ENCODE measurements at places on chromosomes 3 and 15.

DNA sequence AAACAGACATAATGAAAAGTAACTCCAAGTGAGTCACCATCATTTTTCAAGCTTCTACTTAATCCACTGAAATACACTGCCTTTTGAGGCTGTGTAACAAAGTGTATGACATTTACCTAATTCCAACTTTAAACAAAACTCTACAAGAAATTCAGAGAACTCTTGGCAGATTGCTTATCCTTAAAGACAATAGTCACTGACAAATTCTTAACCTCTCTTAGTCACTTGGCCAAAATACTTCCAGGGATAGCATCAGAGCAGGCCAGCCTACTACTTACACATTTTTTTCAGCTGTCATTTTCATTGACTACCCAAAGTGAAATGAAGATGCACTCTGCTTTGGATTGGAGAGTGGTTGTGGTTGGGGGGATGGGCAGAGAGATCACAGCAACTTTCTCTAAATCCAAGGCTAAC is 3.6 kb downstream of the WWTR1 start:
- peak; percentile 62 for DNase-seq

DNA sequence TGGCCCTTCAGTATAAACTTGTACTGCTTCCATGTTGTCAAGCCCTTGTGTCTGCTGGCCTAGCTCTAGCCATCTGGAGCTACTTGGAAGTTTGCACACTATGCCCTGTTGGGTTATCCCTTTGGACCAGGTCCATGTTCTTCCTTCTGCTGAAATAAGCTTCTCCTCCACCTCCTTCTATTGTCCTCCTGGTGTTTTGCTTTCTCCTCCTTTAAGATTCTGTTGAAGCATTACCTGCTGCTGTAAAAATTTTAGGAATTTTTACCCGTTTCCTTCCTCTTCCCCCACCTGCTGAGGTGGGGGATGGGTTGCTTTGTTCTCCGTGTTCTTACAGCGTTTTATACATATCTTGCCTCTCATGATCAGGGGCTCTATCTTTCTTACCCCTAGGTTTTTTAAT is 51.7 kb downstream of the SH3GL3 start:
- no peak for DNase-seq

DNA sequence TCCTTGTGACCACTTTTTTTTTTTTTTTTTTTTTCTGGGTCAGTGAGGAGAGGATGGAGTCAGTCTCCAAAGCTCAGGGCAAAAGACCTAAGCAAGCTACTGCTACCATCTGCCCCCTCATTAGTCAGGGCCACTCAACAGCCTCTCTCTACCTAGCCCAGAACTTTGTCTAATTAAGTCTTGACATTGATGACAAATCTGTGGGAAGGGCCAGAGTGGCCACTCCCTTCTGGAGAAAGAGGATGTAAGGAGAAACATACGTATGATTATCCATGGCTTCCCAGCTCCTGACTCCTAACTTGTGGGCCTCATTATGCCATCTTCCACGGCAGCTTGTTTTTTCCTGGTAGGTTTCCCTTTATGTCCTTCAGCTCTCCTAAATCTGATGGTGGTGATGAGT is 37.9 kb downstream of the NR1I2 start:
- DNase-seq, result peak; percentile 18

GRCh38 chr3:32391643-32392535 is at the start of gene CMTM7:
Gene CMTM7 (plus strand): TSS chr3:32391853. CDS start chr3:32391907, 54 bp downstream.
- DNase-seq, result peak; percentile 68

GRCh38 chr3:197511853-197512635 is 43.7 kb downstream of the BDH1 start:
- no peak for DNase-seq

GRCh38 chr15:83108266-83109219 is 1.1 kb downstream of the TM6SF1 start:
- DNase-seq, result no peak

DNA sequence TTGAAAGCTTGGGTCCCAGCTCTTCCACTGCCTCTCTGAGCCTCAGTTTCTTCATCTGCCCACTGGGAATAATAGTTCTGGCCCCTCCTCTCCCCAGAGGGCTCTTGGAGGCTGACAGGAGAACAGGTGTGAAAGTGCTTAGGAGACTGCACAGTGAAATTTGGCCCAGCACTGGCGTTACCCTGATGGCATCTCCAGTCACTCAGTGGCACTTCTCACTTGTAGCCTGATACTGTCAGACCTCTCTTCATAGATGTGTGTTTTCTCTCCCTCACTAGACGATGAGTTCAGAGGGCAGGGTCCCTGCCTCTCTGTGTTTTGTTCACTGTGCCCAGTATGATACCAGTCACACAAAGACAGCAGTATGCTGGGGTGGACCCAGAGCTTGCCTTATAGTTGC is 22.2 kb upstream of the IGDCC3 start:
- DNase-seq, result no peak

DNA sequence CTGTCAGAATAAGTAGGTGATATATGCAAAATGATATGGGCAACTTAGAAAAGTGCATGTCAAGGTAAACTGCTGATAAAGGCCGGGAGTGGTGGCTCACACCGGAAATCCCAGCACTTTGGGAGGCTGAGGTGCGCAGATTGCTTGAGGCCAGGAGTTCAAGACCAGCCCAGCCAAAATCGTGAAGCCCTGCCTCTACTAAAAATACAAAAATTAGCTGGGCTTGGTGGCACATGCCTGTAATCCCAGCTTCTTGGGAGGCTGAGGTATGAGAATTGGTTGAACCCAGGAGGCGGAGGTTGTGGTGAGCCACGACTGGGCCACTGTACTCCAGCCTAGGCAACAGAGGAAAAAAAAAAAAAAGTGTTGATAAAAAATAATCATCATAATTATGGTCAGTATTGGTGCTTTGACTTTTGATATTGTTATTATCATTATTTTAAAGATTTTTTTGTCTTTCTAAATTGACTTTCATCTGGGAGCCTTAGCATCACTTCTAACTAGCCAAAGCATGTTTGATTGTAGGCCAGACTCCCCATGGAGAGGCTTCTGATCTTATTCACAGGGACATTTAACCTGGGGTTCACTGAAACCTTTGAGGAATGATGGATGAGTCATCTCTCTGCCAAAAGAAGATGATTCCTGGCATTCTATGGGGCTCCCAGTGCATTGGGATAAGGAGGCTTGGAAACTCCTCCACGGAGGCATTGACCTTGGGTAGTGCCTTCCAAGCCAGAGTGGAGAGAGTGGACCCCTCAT is 5.6 kb downstream of the ZBTB38 start:
- DNase-seq, result peak; percentile 79

GRCh38 chr3:134655706-134656105 is 4.9 kb upstream of the KY start:
- DNase-seq, result no peak

GRCh38 chr3:126390201-126390600 is 4.5 kb upstream of the CFAP100 start:
- no peak for DNase-seq

DNA sequence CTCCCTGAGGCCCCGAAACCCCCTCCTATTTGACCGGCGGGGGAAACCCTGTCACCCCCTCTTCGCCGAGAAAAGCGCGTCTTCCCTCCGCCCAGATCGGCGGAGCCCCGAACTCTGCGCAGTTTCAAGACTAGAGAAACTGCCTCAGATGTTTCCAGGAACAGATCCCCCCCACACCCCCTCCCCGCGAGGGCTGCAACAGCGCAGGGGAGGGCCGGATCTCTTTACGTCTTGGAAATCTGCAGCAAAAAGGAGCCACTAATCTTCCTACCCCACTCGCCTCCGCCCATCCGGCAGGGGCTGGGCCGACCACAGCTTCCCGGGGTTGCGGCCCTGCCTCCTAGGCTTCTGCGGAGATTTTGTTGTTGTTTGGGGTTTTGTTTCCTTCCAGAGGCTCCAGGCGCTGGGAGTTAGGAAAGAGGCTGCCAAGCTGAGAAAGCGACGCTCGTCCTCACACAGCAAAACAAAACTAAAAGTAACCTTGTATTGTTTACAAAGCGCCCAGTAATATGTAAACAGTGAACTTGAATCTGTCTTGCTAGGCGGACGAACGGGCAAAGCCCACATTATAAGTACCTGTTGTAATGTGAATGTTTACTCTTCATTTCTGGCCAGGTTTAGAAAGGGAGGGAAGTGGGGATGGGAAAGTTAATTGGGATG is 2.2 kb downstream of the FOXB1 start:
- peak; percentile 50 for DNase-seq

DNA sequence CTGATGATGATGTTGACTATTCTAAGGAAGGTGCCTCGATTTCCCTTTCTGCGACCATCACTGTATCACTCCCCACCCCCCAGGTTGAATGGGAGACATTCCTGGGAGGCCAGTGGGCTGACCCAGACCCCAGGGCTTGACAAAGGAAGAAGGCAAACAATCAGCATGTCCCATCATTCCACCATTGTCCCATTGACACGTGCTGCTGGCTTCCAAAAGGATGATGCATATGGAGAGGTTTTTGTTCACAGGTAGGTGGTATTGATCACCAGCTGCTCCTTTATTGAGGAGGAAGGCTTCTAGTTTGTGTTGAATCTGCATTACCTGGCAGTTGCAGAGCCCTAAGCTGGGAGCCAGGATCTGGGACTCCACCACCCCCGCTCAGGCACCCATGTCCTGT is 30.4 kb downstream of the RASGRF1 start:
- no peak for DNase-seq

Data from A172 (cell line).